ENCODE measurements at places on chromosomes 4 and X.

DNA sequence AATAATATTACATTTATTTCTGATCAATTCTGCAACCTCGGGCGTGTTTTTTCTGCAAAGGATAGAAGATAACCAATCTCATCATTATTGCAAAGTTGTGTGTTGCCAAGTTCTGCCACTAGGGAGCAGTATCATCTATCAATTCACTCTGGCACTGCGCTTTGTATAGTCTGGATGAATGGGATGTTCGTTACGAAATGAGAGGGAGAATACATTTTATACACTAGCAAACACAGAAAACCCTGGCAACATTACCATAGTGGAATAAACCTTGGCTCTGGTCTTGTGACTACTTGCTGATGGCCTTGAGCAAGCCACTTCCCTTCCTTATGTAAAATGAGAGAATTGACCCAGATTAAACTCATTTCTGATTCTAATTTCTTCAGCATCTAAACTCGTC, 97.5 kb upstream of the ZNF518B start:
- DNase-seq: peak; percentile 18

- DNase-seq: no peak
Observed at GRCh38 chr4:15531792-15532191, 62.1 kb downstream of the CC2D2A start.

GRCh38 chr4:108651014-108651791, 804 bp downstream of the OSTC start:
- DNase-seq: no peak

- DNase-seq: no peak
Observed at GRCh38 chr4:155510771-155511170, 134.0 kb upstream of the MAP9 start.

DNA sequence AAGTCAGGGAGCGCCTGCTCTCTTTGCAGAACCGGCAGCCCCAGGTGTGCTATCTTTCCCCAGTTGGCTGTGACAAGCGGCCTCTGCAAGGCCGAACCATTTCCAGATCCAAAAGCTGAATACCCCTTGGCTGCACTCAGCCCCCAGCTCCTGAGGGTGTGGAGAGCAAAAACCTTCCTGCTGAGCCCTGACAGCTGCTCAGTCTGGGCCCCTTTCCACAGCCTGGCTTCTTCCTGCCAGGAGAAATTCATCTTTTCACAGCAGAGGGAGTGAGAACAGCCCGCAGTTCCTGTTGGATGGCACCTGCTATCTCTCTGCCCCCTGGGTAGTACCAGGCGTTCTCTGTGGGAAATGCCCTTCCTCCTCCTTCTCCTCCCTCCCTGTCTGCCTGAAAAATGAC, 78.4 kb downstream of the DRD5 start:
- no peak for DNase-seq

- no peak for DNase-seq
Observed at GRCh38 chrX:92213786-92214185, 434.6 kb downstream of the PCDH11X start.

- no peak for DNase-seq
Observed at GRCh38 chrX:9285342-9285771, 179.5 kb upstream of the TBL1X start.

- no peak for DNase-seq
Observed at GRCh38 chr4:70183940-70184246, 11.6 kb upstream of the ODAM start.

DNA sequence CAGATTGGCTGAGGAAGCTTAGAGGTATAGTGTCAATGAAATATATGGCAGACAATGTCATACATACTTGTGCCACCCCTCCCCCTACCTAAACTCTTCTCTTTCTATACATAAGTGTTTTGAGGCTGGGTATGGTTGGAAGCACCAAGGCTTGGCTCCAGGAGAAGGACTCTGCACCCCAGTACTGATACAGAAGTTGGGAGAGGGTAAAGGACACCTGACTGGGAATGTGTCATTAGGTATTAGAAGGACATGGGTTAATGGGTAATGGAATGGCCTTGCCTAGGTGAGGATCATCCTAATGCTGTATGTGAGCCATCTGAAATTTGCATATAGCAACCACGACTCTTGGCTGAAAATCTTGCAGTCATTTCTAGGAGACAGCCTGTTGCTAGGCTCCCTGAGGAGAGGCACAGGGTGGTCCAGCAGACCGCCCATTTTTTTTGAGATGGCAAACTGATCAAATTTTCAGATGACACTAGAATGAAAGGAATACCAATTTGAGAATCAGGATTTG, 26.8 kb upstream of the AP1S2 start:
- DNase-seq: no peak

GRCh38 chr4:150368667-150369066, 213.3 kb upstream of the MAB21L2 start:
- no peak for DNase-seq

- no peak for DNase-seq
Observed at GRCh38 chr4:39908284-39908683, 69.4 kb downstream of the PDS5A start.

GRCh38 chr4:175542786-175543185, 269.3 kb downstream of the GPM6A start:
- DNase-seq: peak; percentile 29

DNA sequence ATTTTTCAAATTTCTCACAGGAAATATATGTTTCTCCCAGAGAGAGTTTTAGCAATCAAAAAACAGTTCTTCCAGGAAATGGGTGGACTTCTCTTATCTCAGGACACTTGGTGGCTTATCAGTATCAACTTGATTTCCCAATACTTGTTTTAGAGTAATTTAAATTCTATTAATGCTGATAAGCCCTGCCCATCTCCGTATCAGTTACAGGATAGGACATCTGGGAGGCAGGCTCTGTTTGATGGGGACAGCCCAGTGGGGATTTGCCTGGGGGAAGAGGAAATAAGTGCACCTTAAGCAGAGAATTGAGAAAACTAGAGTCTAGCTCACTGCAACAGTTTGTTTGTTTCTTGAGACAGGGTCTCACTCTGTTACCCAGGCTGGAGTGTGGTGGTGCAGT, 43.2 kb upstream of the PDGFRA start:
- DNase-seq: no peak

- no peak for DNase-seq
Observed at GRCh38 chr4:87092389-87093141, 127.9 kb downstream of the KLHL8 start.

DNA sequence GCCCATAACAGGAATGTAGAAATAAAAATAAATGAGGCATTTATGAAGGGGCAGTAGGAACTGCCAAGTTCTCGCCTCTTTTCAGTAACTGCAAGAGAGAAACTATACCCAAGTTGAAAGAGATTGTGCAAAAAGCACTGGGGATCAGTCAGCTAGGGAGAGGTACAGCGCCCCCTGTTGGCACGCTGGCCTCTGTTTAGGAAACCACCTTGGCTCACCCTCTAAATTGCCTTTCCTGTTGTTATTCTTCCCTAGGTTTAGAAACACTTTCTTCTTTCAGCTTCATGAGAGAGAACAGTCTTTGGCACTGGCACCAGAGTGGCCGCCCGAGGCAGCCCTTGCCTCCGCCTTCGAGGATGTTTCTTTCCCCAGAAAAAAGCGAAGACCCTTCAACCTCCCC, 348.5 kb downstream of the MID1IP1 start:
- no peak for DNase-seq

DNA sequence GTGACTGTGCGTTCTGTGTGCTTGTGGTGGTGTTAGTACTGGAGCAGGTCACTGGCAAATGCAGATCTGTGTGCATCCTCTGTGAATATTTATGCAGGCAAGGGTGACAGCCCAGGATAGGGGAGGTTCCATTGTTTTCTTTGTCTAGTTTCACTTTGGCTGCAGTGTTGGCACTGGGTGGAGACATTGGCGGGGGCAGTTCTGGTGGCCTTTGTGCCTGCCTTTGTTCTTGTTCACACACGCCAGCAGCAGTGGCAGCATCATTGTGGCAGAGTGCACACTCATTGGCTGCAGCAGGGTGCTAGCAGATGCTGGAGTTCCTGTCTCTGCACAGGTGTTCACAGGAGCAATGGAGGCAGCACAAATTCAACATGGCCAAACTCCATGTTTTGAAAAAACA, 495.3 kb downstream of the UBE2NL start:
- no peak for DNase-seq

DNA sequence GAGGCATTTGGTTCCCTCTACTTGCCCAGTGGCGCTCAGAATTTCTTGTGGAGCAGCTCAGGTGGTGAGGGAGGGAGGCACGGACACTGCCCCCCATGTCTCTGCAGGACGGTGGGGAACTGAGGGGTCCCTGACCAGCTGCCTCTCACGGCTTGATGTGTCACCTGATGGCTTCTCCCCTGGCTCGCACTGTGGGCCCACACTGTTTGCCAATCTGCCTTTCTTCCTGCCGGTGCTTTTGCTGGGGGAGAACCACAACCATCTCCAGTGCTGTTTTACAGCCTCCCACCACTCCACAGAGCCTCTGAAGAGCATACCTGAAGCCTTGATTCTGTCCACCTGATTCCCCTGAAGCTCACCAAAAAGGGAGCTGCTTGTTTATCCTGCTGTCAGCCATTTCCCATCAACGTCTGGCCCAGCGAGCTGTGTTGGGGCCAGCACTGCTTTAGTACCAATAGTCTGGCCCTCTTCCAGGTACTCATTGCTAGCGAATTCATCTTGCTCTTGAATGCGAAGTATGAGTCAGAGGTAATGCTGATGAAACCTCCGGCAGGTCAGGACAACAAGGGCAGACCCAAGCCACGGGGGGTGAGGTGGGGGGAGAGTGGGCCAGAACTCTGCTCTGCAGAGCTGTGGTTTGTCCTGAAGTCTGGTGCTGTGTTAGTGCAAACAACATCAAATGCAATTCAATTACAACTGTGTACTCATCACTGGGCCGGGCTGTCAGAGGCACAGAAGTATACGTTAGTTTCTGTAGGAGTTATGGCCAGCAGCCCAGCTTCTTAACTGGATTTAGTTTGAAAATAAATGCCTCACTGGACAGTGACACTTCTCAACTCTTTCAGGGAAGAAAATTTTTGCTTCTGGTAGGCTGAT, 208.3 kb upstream of the JADE1 start:
- DNase-seq: peak; percentile 91

- DNase-seq: no peak
Observed at GRCh38 chr4:111070390-111070789, 447.5 kb upstream of the PITX2 start.

GRCh38 chr4:123555233-123555806, 158.7 kb downstream of the SPRY1 start:
- peak; percentile 91 for DNase-seq

DNA sequence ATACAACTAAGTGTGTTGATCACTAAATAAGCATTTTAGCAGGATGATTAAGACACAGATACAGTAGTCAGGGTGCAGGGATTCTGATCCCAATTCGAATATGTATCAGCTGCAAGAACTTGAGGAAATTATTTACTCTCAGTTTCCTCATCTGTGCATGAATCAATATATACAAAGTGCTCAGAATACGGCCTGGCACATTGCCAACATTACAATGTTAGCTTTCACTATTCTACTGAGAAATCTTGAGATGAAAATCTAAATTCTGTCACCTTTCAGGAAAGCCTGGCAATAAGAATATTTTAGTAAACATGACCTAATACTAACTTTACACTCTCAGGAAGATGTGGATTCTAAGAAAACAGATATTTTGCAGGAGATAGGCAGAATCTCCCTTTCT, 1001.6 kb upstream of the IGFBP7 start:
- no peak for DNase-seq

GRCh38 chrX:130805903-130806302, 97.1 kb downstream of the ENOX2 start:
- no peak for DNase-seq

- no peak for DNase-seq
Observed at GRCh38 chrX:12379671-12380070, 241.4 kb downstream of the FRMPD4 start.

GRCh38 chr4:23882976-23883531, 6.8 kb downstream of the PPARGC1A start:
- no peak for DNase-seq

DNA sequence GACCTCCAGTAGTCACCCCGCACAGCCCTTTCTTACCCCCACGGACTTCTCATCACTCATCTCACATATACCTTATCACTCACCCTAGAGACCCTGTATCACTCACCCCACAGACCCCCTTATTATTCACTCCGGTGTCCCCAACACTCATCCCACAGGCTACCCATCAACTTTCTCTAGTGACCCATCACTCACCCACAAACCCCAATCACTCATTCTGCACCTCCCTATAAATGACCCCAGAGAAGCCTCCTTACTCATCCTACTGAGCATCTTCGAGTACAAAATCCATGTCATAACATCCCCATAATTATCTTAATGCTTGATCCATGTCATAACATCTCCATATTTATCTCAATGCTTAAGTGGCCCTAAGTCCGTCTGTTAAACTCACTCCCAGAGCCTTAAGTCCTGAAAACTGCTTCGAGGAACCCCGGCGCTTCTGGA, 934 bp downstream of the ZNF41 start:
- DNase-seq: no peak

- no peak for DNase-seq
Observed at GRCh38 chr4:99252746-99253145, 33.7 kb upstream of the ADH6 start.

GRCh38 chr4:151990201-151990600, 229.4 kb upstream of the GATB start:
- no peak for DNase-seq

- DNase-seq: no peak
Observed at GRCh38 chrX:47420962-47421361, 50.6 kb downstream of the ZNF157 start.

- no peak for DNase-seq
Observed at GRCh38 chr4:123401271-123402120, 4.9 kb downstream of the SPRY1 start.

DNA sequence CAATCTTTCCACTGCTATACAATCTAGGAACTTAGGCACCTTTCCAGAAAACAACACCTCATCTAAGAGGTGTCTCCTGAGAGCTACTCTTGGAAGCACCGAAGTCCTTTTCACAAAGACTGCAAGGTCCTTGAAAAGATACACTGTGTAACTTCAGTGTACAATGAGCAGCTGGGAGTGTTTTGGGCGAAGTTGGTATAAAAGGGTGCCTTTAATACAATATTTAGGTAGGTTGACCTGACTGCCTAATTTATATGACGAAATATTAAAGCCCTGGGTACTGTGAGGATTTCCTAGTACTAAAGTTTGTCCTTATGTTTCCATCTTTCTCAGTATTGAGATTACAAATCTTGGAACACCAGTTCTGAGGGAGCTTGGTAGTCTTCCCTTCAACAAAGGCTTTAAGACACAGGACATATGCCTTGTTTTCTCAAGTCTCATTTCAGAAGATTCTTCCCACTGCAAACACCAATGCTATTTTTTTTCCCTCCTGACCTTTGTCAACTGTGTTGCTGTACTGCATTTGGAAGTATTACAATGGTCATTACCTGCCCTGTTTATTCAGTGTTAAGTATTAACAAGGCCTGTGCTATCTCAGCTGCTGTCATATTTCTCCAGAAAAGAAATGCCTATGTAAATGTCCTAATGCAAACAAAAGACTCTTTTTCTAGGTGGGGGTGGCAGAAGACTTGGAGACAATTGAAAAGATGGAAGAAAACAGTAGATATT, 134.2 kb downstream of the MAML3 start:
- DNase-seq: no peak

DNA sequence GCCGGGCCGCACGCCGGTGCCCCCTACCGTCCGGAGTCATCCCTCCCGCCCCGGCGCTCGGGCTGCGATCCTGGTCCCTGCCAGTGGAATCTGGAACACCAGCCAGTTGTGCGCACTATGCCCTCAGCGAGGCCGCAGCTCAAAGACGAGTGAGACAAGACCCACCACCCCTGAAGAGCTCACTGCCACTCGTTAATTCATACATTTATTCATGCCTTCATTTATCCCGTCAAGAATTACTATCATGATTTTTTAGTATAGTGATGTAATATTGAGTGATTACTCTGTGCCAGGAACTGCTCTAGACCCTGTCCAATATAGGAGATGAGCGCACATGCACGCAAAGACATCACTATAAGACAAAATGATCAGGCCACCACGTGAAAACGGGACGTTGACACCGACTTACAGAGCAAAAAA, 247 bp upstream of the PPA2 start:
- no peak for DNase-seq

All from brain pericyte (primary cell).